ENCODE measurements at places on chromosomes 2 and 18.
A peak's percentile ranks its signal among the peaks of the same experiment; 100 is the strongest.

DNA sequence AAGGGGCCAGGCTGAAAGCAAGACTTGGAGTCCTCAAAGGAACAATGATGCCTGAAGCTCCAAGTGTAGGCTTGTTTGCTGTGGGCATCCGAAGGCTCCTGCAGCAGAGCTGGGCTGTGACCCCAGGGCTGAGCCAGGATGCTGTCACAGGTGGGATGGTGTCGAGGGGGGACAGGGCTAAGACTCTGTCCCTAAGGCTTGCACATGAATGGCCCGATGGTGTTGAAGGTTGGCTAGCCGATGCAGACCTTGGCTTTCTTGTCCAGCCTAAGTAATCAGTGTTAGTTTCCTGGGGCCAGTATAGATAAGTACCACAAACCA is 251.0 kb downstream of the NDUFA10 start:
- DNase-seq: no peak

- DNase-seq: no peak
Measured at GRCh38 chr18:68177807-68178702, 536.9 kb downstream of the TMX3 start.

DNA sequence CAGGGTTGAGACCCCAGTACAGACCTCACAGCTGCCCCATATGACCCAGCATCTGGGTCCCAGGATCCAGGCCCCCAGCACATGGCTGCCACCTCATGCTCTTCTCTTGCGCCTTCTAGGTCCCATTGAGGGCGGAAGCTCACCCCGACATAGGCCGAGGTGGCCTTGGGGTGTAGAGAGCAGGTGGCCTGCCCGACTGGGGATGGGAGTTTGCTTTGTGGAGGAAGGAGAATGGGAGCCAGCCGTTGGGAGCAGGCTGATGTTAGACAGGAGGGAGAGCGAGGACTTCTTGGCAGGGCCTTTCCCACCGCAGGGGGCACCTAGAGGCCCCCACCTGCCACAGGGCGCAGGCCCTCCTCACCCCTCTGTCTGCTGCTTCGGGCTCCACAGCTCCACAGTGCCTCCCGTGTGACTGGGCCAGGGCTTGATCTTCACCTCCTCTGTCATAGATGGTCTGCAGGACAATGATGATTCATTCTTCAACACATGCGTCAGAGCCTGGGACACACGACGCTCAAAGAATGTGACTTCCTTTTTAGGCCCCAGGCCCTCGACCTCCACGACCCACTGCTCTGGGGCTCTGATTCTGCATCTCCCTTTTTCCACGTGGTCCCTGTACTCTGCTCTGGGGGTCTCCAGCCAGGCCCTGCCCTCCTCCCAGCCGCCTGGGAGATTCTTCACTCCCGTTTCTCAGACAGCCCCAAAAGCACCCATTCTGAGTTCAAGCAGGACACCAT is 86.6 kb upstream of the ODC1 start:
- peak; percentile 10 for DNase-seq

DNA sequence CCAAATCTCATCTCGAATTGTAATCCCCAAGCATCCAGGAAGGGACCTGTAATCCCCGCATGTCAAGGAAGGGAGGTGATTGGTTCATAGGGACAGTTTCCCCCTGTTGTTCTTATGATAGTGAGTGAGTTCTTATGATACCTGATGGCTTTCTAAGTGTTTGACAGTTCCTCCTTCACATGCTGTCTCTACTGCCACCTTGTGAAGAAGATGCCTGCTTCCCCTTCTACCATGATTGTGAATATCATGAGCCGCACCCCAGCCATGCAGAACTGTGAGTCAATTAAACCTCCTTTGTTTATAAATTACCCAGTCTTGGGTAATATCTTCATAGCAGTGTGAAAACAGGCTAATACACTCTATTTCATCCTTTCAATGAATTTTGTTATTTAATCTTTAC is 446.7 kb downstream of the RNF144A start:
- peak; percentile 20 for DNase-seq

GRCh38 chr2:54772531-54772930 is 49.1 kb downstream of the EML6 start:
- DNase-seq: no peak

DNA sequence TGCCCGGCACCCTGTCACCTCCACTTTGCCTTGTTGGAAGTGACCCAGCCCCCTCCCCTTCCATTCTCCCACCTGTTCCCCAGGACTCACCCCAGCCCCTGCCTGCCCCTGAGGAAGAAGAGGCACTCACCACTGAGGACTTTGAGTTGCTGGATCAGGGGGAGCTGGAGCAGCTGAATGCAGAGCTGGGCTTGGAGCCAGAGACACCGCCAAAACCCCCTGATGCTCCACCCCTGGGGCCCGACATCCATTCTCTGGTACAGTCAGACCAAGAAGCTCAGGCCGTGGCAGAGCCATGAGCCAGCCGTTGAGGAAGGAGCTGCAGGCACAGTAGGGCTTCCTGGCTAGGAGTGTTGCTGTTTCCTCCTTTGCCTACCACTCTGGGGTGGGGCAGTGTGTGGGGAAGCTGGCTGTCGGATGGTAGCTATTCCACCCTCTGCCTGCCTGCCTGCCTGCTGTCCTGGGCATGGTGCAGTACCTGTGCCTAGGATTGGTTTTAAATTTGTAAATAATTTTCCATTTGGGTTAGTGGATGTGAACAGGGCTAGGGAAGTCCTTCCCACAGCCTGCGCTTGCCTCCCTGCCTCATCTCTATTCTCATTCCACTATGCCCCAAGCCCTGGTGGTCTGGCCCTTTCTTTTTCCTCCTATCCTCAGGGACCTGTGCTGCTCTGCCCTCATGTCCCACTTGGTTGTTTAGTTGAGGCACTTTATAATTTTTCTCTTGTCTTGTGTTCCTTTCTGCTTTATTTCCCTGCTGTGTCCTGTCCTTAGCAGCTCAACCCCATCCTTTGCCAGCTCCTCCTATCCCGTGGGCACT is 4.5 kb downstream of the RETREG2 start:
- DNase-seq: peak; percentile 74

GRCh38 chr2:170530284-170530745 is 184.8 kb upstream of the SP5 start:
- DNase-seq: no peak

DNA sequence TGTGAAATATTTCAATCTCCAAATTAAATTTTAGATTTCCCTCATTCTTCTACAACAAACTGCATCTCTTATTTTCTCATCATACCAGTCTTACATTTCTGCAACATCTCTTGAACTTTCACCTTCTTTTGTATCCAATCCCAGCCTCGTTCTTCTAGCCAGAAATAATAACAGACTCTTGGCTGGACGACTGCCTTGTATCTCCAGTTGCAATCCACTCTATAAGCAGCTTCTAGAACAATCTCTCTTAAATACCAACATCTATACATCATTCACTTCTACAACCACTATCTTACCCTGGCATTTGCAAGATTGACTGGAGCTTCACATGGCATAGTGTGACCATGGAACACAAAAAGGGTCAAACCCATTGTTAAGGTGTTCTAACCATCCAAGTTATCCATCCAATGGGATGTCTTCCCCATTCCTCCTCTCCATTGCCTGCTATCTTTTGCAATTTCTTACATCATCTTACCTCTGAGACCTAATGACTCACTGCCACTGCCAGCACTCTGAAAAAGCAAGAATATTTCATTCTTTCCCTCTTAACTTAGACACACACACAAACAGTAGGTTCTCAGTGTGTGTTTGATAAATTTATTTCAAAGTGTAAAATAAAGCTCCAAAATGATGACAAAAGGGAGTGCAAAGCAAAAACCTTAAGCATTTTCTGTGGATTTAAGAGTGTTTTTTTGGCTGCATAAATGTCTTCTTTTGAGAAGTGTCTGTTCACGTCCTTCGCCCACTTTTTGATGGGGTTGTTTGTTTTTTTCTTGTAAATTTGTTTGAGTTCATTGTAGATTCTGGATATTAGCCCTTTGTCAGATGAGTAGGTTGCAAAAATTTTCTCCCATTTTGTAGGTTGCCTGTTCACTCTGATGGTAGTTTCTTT is 145.6 kb downstream of the METTL4 start:
- DNase-seq: no peak

- DNase-seq: no peak
Measured at GRCh38 chr2:28979576-28980366, 1.3 kb upstream of the TOGARAM2 start.

- no peak for DNase-seq
Measured at GRCh38 chr2:81276595-81276994, 972.0 kb upstream of the LRRTM1 start.

GRCh38 chr18:6638447-6638846 is 91.1 kb upstream of the ARHGAP28 start:
- DNase-seq: no peak

DNA sequence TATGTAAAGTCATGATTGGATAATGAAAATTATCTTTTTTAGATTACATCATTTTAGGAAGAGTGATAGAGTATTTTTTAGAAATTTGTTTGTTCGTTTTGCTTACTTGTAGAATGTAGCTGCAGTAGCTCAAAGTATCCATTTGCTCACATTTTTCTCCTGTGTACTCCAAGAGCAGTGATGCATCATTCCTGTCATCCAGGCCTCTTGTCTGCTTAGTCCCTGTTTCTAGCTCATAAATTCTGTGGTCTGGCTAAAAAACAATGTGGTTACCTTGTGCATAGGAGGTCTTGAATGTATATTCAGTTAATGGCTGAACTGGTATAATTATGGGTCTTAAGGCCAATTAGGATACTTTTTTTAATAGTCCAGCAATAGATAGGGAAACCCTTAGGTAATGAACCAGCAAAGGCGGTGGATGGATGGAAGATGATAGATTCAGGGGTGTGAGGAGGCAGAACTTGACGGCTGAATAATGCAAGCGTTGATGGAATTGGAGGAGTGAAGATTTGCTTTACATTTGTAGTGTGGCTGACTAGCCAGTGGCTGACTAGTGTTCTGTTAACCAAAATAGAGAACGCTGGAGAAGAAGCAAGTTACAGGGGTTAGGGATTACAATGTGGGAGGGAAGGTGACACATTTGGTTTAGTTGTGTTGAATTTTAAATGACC is 145.0 kb downstream of the ZNF407 start:
- DNase-seq: no peak

- DNase-seq: no peak
Measured at GRCh38 chr2:158484892-158485556, 28.3 kb downstream of the PKP4 start.

DNA sequence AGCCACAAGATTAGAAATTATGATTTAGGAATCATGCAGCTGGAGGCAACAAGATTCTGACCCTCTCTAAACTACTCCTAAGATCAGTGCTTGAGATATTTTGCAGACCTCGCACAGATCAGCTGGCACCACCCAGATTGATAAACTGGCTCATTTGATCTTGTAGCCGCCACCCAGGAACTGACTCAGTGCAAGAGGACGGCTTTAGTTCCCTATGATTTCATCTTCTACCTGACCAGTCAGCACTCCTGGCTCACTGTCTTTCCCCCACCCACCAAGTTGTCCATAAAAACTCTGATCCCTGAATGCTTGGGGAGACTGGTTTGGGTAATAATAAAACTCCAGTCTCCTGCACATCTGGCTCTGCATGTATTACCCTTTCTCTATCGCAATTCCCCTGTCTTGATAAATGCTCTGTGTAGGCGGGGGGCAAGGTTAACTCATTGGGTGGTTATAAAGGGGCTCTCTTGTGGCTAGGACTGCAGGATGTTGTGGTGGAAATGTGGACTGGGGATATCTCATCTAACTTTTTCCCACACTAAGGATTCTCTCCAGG is 96.1 kb downstream of the ARL6IP6 start:
- DNase-seq: no peak

- DNase-seq: peak; percentile 49
Measured at GRCh38 chr2:151730262-151730975, 3.9 kb downstream of the NEB start.

DNA sequence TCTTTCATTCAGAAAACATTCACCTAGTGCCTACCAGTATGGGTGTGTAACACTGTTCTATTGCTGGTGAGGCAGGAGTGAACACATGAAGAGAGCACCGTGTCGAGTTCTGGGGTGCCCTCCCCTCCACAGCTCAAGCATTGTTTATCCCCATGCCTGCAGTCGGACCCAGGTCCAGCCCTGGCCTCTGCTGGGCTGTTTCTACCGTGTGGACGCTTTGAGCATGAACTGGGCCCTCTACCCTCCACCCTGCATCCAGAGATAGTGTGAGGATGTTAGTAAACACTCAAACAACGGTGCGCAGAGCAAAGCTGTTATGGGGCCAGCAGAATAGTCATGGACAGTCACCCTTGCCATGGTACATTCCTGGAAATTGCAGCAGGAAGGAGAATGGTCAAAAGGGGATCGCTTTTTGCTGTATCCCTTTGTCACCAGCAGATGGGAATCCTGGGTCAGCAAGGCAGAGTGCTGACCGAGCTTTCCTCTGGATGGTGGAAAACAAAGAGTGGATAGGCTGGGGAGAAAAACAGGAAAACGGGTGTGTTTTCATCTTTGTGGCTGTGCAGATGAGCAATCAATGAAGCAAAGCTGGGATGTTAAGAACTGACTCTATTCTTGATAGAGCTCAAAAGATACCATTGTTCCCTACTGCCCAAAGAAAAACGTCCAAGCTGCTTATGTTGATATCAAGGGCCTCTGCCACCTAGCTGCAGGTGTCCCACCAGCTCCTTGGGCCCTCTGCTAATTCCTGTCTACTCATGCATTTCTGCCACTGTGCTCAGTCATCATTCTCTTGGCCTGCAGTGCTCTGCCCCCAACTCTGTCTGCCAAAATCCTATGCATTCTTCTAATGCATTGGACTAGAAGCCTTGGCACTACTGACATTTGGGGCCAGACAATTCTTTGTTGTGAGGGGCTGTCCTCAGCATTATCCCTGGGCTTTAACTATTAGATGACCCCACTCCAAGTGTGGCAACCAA is 38.7 kb downstream of the REEP1 start:
- no peak for DNase-seq

GRCh38 chr18:79964330-79965118 is at the start of gene HSBP1L1:
Gene HSBP1L1, plus strand, starts transcription at chr18:79964643. Its CDS starts 93 bp downstream, at chr18:79964736.
- DNase-seq: peak; percentile 87

DNA sequence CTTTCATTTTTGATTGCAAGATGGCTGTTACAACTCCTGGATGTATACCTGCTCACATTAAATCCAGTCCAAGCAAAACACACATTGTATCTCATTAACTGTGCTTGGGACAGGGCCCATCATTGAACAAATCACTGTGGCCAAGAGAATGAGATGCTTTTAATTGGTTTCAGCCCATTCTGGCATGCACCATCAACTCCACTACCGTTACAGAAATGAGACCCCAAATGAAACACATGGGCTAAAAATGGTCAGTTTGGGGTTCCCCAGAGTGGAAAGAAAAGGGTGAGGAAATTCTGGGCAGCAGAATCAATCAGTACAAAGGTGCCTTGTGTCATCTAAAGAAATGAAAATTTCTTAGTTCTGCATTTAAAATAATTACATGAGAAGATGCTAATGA is 52.7 kb downstream of the FAM171B start:
- DNase-seq: no peak

DNA sequence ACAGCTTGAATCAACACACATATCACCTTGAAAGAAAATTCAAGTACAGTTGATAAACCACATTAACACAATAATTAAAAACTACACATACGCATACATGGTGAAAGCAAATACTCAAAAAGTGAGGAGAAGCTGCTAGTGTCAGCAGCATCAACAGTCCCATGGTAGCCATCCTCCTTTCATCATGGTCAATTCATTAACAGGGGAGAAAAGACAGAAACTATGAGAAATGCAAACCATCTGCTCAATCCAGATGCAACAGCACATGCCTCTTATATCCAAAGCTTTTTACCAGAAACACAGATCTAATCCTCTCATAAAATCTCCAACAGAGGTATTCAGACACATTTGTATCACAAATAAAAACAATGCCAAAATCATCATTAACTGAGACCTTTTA is 81.9 kb upstream of the CHRNA1 start:
- no peak for DNase-seq
